ENCODE measurements at places on chromosomes 2 and 18.

- DNase-seq = no peak
Measured at GRCh38 chr2:39435741-39436591, 1.1 kb downstream of the MAP4K3 start.

GRCh38 chr2:179532863-179533278 lies 268.2 kb upstream of the SESTD1 start:
- no peak for DNase-seq

- DNase-seq = no peak
Measured at GRCh38 chr18:5972298-5972697, 77.0 kb upstream of the TMEM200C start.

DNA sequence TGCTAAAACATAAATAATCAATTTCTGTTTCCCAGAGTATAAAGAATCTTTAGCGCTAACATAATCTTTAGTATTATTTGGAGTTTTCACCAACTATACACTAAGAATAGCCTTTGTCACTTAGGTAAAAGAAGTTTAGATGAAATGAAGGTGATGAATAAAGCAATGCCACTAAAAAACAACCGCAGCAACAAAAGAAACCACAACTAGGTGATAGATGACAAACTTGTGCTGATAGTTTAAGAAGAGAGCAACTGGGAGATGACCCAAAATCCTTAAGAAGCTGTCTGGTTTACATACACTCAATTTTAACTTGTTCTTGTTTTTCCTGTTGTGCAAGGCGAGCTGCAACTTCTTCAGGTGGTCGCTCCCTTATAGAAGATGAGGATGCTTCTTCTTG lies 24.8 kb downstream of the IMMT start:
- no peak for DNase-seq

DNA sequence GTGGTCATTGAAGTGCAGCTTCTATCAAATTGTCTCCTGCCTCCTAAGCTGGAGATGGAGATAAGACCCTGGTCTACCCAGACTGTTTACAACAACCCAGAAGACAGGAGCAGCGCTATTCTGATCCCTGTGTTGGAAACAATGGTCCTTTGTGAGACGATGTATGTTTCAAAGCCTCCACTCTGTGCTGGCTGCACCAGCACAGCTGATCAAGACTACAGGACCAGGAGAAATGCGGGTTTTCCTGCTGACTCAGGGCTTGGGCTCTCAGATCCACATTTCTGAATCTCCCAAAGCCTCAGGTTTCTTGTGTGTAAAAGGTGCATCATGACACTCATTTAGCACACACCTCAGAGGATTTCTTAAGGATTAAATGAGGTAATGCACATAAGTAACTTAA lies 92.0 kb downstream of the POU3F3 start:
- no peak for DNase-seq

GRCh38 chr2:207040696-207041095 lies 101.4 kb downstream of the CPO start:
- DNase-seq = no peak

- no peak for DNase-seq
Measured at GRCh38 chr2:44137872-44138551, 30.7 kb upstream of the PPM1B start.

GRCh38 chr18:46693996-46694395 lies 37.0 kb upstream of the LOXHD1 start:
- no peak for DNase-seq

GRCh38 chr2:221385716-221386115 lies 186.4 kb downstream of the EPHA4 start:
- no peak for DNase-seq

- DNase-seq = no peak
Measured at GRCh38 chr2:182064019-182064778, 78.5 kb downstream of the PPP1R1C start.

- DNase-seq = no peak
Measured at GRCh38 chr2:181585732-181586131, 71.2 kb downstream of the CERKL start.

DNA sequence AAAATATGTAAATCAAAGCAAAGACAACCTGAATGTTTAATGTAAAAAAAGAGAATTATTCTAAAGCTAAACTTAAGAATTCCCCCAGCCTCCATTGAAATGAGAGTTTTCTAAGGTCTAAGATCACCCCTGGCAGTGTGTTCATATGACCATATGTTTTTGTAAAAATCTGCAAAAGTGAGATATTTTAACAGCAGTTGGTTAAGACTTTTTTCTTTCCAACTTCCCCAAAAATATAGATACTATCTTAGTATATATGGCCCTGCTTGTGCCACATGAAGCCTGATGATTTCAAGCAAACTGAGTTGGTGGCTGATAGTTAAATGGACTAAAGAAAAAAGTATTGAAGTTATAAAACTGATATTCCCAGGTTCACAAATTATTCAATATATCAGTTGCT lies 35.4 kb downstream of the ZNF804A start:
- no peak for DNase-seq

- DNase-seq = no peak
Measured at GRCh38 chr2:218166791-218167190, at the start of gene CXCR1. Gene CXCR1 (minus strand): TSS chr2:218166962. CDS start chr2:218165211, 1,751 bp downstream.

- DNase-seq = no peak
Measured at GRCh38 chr2:157321466-157321865, 4.2 kb downstream of the ERMN start.

DNA sequence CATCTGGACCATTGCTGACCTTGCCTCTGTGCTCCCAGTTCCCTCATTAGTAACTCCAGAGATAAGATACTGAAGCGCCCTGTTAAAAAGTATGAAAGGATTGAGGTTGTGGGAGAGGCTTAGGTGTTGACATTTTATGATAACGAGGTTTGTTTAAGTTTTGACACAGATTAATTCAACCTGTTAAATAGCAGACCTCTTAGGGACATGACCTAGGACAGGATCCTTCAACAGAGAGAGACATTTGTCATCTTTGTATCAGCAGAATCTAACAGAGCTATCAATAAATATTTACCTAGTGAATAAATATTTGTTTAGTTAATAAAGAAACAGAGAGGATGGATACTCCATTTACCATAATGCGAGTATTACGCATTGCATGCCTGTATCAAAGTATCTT lies 99.5 kb downstream of the DCC start:
- DNase-seq = no peak

- no peak for DNase-seq
Measured at GRCh38 chr2:234060236-234060635, 9.7 kb downstream of the SPP2 start.

- DNase-seq = no peak
Measured at GRCh38 chr2:1482253-1482675, 69.0 kb downstream of the TPO start.

- no peak for DNase-seq
Measured at GRCh38 chr2:98464772-98465310, 20.2 kb downstream of the INPP4A start.

- DNase-seq = no peak
Measured at GRCh38 chr2:102498414-102498813, 25.4 kb downstream of the SLC9A4 start.

DNA sequence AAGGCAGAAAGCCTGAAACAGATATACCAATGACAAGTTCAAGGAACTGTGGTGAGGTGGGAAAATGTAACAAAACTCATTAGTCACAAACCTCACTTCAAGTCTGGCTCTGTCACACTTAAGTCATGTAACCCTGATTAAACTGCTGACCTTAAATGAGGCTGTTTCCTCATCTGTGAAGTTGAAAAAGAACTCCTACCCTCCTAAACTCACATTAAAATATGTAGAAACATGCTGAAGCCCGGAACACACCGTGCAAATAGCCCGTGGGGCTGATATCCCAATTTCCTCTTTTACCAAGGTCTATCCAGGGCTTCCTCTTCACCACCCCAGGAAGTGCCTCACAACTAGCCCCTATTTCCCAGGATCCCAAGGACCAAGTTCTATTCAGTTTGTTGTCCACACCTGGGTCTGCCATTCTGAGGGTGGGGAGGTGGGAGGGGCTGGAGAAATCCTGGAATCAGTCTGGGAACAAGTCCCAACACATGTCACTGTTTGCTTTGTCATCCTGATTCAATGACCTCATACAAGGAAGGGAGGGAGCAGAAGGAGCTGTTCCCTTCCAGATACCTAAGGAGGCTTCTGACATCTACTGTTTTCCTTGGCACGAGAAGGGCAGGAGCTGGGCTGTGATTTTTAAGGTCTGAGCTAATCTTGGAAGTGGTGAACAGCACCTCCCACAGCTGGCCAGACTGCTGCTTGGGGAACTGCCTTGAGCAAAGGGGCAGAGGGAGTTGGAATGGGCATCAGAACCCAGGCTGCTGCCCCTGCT lies 42.3 kb downstream of the SLC4A1AP start:
- DNase-seq = no peak

- no peak for DNase-seq
Measured at GRCh38 chr2:232196802-232197201, 181.7 kb upstream of the ALPP start.

GRCh38 chr2:48567671-48568070 lies 37.7 kb downstream of the STON1 start:
- no peak for DNase-seq

DNA sequence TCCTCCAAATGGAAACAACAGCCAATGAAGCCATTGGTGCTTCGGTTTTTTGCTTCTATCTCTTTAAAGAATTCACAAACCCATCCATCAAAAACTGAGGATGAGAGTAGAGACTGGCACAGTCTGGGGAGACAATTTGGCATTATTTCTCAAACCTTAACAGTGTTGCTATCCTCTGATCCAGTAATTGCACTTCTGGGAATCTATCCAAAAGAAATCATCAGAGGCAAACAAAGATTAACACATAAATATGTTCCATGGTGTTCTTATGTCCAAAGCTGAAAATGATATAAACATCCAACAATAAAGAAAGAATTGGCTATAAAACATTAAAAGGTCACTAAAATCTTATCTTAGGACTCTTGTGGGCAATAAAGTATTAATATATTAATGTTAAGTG lies 35.1 kb downstream of the REEP1 start:
- no peak for DNase-seq

- DNase-seq = no peak
Measured at GRCh38 chr2:32446369-32446768, 89.5 kb downstream of the BIRC6 start.

DNA sequence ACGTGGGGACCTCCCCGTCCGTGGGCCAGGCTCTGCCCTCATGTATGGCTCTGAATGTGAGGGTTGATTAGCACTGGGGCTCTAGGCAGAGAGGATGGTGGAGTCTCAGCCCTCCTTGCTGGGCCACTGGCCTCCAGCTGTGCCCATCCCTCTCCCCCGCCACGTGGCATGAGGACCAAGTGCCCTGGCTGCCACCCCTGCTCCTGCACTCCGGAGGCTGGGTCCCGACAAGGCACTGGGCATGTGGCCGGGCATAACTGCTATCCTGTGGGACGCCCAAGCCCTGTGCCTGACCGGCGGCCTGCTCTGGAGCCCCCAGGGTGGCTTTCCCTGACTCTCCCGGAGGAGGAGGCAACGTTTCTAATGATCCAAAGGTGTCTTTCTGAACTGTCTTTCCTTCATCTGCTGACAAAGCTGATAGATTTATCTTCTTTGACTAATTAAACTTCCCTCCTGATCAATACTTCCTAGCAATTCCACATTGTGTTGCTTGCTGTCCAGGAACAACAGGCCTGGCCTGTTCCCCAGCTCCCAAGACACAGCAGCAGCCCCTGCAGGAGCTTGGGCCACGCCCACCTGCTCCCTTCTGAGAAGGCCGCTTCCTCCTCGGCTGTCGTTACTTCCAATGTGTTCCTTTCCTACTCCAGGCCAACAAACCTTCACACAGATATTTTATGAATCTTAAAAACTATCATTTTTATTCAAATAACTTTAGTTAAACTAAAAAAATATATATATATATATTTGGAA lies 132.0 kb downstream of the SNTG2 start:
- DNase-seq = no peak

DNA sequence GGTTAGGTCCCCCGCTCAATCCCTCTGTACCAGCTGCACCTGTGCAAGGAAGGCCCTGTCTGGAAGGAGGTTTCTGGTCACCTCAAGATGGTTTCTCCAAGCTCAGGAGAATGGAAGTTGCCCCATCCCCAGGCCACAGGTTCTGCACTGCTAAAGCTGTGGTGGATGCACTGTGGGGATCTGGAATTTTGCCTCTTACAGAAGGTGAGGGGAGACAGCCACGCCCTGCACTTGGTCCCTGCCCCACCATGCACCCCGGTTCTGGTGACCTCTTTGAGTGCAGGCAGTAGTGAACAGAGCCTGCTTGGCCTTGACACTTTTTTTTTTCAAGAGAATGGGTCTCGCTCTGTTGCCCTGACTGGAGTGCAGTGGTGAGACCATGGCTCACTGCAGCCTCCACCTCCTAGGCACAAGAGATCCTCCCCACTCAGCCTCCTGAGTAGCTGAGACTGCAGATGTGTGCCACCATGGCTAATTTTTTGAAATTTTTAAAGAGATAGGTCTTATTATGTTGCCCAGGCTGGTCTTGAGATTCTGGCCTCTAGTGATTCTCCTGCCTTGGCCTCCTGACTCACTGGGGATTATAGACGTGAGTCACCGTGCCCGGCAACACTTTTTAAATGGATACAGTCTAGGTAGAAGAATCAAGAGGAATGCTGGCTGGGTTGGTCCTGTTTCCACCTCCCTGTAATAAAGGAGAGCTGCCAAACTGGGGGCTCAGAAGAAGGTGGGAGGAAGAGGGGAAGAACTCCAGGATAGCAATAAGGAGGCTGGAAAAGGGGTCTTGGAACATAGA lies 5.8 kb upstream of the NT5DC4 start:
- no peak for DNase-seq

DNA sequence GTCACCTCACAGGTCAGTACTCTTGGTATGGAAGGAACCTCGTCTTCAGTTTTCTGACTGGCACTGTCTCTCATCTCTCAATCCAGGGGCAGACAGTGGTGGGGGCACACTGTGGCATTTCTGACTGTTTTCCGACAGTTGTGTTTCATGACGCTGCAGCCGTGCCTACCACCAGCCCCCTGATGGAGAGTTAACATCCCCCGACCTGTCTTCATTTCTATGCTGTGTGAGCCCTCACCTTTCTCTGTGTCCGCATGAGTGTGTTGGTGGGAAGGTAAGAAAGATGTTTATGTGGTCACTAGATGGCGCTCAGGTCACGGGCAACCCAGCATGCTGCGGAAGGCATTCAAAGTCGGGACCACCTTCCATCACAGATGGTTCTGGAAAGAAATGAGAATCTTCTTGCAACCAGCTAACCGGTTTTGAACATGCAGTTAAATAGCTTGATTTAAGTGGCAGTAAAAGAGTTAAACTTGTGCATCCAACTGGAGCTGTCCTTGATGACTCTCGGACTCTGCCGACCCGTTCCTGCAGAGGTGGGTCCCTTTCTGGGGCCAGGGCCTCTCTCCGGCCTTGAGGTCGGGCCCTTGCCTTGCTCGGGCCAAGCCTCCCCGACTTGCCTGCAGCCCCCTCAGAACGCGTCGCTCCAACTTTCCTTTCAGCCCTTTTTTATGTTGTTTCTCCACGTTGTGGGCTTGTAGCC lies 92.4 kb downstream of the DYSF start:
- DNase-seq = no peak

GRCh38 chr2:13597176-13597575 lies 880.4 kb downstream of the TRIB2 start:
- DNase-seq = no peak

Data from esophagus squamous epithelium (tissue), 5 donors.